ENCODE measurements at places on chromosomes 12 and 14.

- no peak for DNase-seq
These were observed 727.1 kb upstream of the TBX3 start for GRCh38 chr12:115411121-115411520.

- no peak for DNase-seq
These were observed 2.8 kb downstream of the OLR1 start for GRCh38 chr12:10169104-10169503.

GRCh38 chr14:36222952-36223468 is 46.5 kb upstream of the PTCSC3 start:
- DNase-seq: no peak

- DNase-seq: no peak
These were observed 125.5 kb downstream of the SPTSSA start for GRCh38 chr14:34336501-34336900.

DNA sequence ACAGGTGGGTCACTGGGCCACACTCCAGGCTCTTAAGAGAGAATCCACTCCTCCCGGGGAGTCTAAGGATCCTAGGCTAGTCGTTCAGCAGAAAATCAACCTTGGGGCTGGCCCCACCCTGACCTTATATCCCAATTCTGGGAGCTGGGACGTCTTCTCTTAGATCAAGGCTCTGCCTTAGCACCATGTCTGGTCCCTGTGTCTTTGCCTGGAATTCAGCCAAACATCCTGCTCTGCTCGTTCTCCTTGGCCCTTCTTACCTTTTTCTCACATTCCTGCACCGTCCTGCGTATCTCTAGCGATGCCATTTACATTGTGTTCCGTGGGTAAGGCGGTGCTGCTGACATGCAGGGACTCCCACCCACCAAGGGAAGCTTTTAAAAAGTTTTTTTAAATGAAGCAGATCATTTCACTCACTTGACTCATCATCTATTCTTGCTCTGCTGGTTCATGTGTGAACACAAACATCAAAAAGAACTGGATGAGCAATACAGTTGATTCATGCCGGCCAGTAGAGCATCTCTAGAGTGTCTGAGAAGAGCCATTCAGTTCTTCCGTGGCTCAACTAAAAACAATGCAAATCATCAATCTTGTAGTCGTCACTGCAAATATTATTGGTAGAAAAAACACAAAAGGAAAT is 50.2 kb downstream of the KCNK13 start:
- no peak for DNase-seq

GRCh38 chr14:103728721-103729120 is 13.1 kb downstream of the ZFYVE21 start:
- DNase-seq: no peak

DNA sequence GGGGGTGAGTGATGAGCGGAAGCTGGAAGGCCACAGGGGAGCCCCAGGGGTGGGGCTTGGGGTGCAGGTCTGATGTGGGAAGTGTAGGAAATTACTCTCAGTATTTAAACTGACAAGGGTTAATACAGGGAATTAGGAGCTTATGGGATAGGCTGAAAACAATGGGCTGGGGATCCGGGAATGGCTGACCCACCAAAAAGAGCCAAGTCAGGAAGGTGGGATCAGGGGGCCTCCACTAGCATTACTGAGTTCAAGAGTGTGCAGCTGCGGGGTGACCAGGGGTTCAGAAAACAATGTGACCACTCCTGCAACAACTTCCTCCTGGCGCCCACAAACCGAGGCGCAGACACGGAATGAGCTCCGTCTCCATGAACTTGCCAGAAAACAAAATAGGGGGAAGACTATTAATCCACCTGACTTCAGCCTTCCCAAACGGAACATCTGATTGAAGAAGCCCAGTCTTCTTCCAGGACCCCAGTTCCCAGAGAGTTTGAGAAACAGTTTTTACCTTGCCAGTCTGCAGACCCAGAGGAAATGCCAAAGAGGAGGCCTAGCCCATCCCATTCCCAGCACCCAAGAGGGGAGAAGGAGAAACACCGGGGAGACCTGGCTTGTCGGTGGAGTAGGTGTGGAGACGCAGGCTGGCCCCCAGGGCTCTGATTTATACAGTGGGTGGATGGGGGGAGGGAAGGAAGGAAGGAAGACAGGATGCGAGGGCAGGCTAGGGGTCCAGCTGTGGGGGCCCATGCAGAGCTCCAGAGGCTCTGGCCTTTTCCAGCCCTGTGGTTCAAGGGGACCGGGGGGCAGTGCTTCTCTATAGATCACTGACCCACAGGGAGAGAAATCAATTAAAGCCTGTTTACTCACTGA is 16.5 kb upstream of the YY1 start:
- DNase-seq: peak; percentile 30

DNA sequence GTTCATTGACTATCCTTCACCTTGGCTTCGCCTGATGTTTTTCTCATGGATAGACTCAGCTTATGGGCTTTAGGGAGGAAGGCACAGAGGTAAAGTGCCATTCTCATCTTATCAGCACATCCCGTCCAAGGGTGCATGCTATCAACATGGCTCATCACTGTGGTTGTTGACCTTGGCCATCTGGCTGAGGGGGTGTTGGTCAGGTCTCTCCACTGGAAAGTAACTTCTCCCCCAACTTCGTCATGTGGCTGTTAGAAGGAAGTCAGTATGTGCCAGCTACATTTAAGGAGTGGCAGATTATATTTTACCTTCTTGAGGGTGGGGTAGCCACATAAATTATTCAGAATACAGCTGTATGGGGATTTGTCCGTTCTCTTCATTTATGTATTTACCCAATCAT is 68.9 kb downstream of the EML1 start:
- no peak for DNase-seq

GRCh38 chr12:29201296-29201695 is 52.2 kb downstream of the FAR2 start:
- DNase-seq: no peak

- DNase-seq: peak; percentile 58
These were observed 823 bp downstream of the RNF10 start for GRCh38 chr12:120534703-120535655.

GRCh38 chr12:851913-852312 is 97.6 kb downstream of the RAD52 start:
- DNase-seq: no peak

DNA sequence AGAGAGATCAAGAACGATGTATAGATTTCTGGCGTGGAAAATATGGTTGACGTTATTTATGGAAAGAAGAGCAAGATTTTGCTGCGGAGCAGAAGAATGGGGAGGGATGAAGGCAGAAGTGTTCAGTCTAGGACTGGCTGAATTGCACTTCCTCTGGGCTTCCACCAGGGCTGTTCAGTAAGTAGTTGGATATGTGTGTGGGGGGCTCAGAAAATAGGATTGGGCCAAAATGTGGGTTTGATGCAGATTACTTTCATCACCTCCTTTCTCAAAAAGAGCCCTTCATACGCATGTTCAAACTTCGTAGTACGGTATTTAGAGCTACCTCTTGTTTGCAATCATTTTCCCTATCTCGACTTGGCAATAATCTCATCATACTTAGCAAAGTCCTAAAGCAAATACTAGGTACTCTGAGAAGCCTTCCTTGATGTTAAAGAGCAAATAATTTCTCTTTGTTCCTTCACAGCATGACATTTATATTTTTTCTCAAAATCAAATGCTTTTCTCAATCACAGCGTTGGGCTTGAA is 349.4 kb downstream of the NELL2 start:
- DNase-seq: no peak

DNA sequence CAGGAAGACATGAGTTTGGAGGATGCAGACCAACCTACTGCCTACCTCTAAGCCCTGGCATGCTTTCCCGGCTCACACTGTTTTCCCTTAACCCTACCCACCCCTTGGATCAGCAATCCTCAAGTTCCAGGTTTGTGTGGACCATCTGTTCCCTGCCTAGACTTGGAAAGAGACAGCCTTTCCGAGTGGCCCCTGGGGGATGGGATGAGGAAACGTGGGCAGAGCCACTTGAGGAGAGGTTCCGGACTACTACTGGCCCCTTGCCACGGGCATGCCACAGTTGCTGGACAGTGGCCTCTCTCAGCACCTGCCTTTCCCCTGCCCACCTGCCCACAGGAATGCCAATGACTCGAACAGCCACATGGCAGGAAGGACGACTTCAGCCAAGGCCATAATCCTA is 135.9 kb downstream of the SLC15A4 start:
- DNase-seq: no peak

- no peak for DNase-seq
These were observed 527.2 kb downstream of the NRXN3 start for GRCh38 chr14:78697341-78697740.

DNA sequence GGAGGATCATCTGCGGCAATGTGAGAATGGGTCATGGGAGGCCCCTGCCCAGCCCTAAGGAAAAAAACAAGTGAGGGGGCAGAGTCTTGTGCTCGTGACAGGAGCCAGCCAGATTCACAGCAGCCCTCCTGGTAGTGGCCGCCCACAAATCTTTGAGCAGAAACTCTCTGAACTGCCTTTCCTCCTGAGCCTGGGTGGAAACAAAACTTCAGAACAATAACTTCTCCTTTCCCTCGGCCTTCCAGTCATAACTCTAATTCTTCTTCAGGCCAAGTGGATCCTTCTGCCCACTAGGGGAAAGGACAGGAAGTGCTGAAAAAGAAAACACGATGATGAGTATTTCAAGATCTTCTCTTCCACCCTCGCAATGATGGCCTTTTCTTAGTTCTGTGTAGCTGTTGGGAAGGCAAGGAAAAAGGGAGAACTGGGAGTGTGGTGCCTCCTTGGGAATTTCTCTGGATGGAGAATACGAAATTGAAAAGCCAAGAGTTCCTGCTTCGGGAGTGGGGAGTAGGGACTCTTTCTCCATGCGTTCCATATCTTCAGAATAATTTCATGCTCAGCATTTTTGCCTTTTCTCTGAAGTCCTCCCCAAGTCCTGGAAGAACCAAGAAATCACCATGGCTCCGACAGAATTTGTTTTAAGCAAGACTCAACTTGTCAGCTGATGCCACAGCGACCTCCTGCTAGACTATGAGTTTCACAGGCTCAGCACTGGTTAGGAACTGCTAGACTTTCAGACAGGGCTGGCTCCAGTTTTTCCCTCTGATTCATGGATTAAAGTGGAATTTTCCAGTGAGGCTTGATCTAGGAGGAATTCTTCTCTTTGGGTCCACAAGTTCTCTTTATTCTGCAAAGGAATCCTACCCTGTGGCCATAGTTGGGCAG is 188.9 kb downstream of the CAND1 start:
- no peak for DNase-seq

DNA sequence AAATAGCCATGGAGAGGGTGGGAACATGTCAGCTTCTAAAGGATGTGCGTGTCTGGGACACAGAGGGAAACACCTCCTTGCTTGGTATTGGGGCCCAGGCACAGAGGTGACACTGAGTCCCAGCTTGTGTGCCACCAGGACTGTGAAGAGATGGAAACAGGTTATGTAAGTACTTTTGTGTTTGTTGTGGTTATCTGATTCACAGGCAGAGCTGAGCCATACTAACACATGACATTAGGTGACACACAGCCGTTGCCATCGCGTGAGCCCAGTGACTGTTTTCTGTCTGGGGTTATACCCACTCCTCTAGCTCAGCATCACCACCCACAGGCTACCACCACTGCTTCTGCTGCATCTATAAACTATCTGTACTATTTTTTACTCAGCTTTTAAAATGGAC is 12.1 kb upstream of the FLVCR2 start:
- no peak for DNase-seq

GRCh38 chr14:50335389-50335788 is 23.3 kb downstream of the DMAC2L start:
- peak; percentile 70 for DNase-seq
